ENCODE measurements at places on chromosomes 1 and 21.

DNA sequence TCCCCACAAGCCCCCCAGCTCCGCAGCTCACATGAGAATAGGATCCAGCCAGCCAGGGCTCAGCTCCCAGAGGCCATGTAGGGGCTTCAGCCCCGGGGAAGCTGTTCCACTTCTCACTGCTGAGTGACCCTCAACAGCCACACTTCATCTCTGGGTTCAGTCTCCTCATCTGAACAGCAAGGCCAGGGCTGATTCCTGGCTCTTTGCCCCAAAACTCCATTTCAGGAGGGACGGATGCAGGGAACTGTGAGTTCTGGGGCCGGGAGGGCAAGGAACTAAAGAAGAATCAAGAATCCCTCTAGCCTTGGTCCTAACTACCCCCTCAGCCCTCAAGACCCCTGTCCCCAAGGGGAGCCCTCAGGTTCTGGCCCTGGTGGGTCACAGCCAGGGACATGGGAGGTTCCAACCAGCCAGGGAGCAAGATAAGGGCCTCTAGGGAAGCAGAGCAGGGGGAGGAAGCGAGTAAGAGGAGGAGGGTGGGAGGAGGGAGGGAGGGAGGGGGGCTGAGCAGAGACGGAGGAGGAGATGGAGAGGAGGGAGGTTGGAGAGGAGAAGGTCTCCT, 13.1 kb downstream of the SDC3 start:
- DNase-seq = no peak

DNA sequence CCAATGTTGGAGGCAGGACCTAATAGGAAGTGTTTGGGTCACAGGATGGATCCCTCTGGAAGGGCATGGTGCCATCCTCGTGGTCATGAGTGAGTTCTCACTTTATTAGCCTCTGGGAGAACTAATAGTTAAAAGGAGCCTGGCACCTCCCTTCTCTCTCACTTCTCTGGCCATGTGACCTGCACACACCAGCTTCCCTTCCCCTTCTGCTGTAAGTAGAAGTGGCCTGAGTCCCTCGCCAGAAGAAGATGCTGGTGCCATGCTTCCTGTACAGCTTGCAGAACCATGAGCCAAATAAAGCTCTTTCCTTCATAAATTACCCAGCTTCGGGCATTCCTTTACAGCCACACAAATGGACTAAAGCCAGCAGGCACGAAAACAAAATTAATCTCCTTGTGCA, 23.6 kb downstream of the ACOT7 start:
- no peak for DNase-seq

DNA sequence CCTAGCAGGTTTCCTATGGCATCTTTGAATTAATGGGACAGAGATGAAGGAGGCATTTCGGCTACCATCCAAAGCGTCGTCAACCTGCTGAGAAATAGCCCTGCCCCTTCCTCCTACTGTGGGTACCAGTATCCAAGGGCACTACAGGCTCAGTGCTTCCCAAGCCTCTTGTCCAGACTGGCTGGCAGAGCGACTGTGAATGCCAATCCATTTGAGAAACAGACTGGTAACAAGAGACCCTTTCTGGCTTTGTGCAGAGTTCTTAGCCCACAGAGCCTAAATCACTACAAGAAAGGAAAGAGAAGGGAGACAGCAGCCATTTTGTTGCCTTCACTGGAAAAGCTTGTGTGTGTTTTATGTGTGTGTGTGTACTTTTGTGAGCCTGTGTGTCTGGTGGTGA, 115.5 kb downstream of the HMGB4 start:
- DNase-seq = no peak

GRCh38 chr1:38466487-38466886, 393.1 kb downstream of the RRAGC start:
- DNase-seq = no peak

- DNase-seq = no peak
Observed at GRCh38 chr1:27602462-27603308, 1.3 kb downstream of the AHDC1 start.

DNA sequence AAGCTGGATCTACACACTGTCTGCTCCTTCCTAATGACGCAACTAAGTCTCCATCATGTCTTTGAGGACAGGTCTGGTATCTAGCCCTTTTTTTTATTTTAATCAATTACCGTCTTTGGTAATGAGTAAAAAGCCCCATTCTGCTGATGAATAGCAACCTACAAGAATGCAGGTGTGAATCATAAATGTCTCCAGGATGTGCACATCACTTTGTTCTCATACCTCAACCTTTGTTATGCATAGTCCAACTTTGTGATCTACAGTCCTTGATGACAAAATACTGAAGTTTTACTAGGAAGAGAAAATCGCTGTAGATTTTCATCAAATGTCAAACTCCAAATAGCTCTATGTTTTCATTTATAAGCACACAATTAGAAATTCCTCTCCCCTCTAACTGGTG, 39.3 kb downstream of the PLPPR5 start:
- DNase-seq = no peak

GRCh38 chr1:48776393-48777218, at the start of gene BEND5:
BEND5 (minus strand) TSS chr1:48776891; CDS start chr1:48776831, 60 bp downstream.
- DNase-seq = peak; percentile 75

DNA sequence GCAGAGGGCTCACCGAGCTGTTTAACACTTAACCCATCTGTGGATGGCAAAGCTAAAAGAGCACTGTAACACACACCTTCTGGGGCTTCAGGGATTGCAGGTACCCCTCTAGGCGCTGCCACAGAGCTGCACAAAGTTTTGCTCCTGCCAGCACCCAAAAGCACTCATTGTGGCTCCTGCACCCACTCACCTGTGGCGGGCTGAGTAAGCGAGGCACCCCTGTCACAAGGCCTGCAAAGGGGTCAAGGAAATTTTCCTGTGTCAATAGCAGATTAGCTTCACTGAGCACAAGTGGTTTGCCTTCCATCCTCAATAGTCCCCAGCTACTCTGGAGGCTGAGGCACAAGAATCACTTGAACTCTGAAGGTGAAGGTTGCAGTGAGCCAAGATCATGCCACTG, 29.5 kb upstream of the KCNK1 start:
- no peak for DNase-seq

DNA sequence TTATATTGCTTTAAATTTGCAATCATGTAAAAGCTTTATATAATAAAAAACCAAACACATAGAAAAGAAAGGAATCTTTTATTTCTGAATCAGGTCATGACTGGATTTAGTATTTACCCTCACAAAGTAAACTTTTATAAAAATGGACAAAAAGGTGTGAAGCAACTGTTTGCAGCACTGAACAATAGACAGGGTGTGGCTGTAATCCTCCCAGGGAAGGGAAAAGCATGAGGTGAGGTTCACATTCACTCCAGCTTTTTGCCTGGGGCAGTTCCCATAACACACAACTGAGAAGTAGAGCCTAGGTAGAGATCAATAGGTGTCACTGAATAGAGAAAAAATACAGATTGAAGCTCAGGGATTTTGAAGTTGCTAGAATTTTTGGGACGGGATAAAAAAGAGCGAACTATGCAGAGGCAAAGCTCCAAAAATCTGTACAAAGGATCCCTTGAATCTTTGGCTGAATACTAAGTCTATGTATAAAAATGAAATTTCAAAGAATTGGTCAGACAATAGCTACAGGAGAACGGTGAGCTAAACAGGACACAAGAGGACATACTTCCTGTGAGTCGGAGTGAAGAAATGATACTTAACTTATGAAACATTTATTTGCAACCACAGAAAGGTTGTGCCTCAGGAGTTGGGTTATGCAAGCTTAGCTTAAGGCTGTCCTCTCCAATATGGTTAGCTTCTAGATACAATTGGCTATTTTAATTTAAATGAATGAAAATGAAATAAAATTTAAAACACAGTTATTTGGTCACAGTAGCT, 162.0 kb upstream of the ZP4 start:
- no peak for DNase-seq

GRCh38 chr1:217673387-217673786, 42.2 kb downstream of the SPATA17 start:
- no peak for DNase-seq

DNA sequence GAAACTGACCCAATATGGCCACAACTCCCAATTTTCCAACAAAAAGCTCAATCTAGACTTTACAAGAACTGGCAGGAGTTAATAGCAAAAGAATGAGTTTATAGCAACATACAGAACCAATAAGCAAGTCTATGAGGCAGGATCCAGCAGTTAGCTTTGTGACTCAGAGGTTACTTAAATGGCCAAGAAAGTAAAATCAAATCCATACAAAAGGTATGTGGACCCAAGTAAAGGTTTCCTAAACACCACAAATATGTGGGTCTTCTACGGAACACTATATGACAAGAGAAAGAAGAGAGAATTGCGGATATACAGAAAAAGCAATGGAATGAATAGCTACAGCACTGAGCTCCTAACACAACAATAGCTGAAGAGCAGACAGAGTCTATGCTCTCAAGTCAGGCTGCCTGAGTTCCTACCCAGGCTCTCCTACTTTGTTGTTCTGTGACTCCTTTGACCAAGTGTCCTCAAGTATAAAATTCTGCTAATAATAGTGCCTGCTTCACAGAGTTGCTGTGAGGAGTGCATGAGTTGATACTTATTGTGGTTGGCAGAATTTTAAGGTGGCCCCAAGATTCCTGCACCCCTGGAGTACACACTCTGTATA, 204.3 kb downstream of the SMYD3 start:
- DNase-seq = no peak

DNA sequence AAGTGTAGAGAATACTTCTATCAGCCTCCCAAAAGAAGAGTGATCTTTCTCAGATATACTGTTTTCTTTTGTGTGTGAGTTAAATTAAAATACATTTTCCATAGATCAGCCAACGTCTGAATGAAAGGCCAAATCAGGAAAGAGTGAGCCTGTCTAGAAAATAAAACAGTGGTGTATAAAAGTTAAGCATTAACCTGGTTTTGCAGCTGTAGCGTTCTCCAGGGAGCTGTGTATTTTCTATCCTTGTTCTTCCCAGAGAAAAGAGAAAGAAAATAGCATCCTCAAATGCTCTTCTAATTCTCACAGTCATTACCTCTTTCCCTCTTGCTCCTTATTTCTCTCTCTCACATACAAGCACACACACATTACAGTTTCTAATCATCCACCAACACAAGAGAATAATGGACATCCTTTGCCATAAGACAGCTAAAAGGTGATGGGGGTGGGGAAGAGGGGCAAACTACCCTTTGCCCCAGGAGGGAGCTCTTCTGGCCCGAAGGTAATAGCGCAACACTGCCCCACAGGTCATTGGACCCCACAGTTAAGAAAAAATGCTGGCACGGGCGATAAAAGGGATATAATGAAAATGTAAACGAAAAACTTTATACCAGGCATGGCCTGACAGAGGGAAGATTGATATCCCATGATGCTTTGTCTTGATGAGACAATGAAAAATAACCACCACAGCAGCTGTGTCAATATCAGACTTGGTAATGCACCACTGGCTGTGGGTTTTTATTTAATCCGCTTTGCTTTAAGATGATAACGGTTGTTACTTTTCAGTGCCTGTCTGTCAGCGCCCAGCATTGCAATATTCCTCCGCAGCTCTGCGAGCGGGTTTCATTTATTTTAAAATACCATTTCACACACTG, 150.3 kb downstream of the NUF2 start:
- DNase-seq = peak; percentile 67

GRCh38 chr1:26706315-26706714, 10.5 kb downstream of the ARID1A start:
- no peak for DNase-seq

DNA sequence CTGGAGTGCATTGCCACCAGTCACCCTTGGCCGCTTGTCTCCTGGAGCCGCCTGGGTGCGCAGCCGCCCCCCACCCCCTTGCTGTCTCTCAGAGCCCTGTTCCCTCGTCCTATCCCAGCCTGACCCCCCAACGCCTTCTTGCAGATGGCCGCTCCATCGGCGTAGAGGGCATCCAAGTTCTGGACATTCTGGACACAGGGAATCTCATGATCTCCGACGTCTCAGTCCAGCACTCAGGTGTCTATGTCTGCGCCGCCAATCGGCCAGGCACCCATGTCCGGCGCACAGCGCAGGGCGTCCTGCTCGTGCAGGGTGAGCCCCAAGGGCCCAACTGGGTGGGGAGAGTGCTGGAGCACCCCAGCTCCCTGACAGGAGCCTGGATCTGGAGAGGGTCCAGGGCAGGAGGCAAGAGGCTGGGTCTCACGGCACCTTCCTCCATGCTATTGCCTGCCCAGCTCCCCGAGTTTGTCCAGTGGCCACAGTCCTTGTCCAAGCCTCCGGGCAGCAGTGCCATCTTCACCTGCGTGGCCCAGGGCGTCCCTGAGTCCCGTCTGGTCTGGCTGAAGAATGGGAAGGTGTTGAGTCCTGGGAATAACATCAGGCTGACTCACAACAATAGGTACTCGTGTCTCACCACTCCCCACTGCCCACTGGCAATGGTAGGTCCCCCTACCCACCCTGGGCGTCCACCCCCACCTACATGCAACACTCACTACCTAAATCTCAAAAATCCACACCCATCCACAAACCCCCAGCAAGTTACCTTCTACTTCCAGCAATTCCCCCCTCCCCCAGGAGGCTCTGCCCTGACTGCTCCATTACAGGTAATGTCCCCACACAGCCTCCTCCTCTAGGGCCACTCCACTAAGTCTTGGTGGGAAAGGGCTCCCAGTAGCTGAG, 24.6 kb downstream of the SLC27A3 start:
- no peak for DNase-seq

DNA sequence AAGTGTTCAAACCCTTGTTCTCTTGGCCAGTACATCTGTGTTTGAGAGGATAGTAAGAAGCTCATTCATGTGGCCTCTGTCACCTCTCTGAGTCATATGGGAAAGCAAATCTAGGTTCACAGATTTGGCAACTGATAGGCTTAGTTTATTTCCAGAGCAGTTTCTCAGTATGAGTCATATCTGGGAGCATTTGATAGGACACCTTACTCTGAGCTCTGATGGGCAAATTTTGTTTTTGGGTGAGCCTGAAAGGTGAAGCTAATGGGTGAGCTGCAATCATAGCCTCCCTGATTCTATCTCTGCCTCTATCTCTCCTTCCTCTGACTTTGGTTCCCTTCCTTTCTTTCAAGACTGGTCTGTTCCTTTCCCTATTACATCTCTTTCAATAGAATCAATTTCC, 134.4 kb downstream of the S1PR1 start:
- no peak for DNase-seq

DNA sequence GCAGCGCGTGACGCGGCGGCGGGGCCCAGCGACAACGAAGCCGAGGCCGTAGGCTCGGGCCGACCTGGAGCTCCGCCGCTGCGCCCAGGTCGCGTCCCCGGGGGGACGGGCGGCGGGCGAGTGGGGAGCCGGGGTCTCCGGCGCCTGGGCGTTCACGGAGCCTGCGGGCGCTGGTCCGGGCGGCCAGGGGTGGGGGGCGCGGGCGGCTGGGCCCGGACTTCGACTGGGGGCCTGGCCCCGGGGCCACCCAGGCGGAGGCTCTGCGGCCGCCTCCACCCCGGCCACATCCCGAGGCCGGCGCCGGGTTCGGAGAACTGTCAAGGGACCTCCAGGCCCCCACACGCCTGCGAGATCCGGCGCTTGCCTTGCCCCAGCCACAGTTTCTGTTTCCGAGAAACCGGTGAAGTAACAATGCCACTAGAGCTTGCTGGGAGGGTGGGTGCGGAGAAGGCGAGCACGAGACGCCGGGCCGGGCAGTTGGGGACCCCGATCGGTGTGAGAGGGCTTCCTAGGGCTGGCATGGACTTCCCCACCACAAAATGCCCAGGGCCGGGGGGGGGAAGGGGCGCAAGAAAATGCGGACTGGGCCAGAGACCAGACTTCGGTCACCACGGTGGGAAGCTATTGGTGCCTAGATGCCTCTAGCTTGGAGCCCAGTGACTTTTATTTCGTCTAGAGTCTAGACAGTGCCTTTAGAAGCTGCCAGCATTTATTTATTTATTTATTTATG, 501 bp downstream of the FBXO6 start:
- no peak for DNase-seq

All from NCI-H2029 treated with DMSO at 0.1 percent for 48 hours (cell line).